Upper lobe of left lung (tissue), 6 donors: ENCODE measurements at places on chromosomes 3 and 15. TPM values are rescaled to one million over a fixed set of nuclear protein-coding genes. Genes with fewer than 3 reads are reported as not detected.

Gene GASK1A
- total RNA-seq: 8.3 TPM

Gene FOXB1
- total RNA-seq: not detected

Gene RTP1
- total RNA-seq: not detected

Gene HESX1
- 2.1 TPM for total RNA-seq

Gene ASB14
- total RNA-seq: 0.64 TPM

Gene CHRM5
- total RNA-seq: 0.11 TPM

Gene SPINK8
- total RNA-seq: not detected

Gene AHSG
- not detected for total RNA-seq

Gene FEZF2
- total RNA-seq: not detected

Gene HRG
- not detected for total RNA-seq

Gene GOLGA6L10
- 0.34 TPM for total RNA-seq

Gene SPATA12
- 0.43 TPM for total RNA-seq
